Kidney (tissue), 22 donors: ENCODE measurements at places on chromosomes 7 and 10.

DNA sequence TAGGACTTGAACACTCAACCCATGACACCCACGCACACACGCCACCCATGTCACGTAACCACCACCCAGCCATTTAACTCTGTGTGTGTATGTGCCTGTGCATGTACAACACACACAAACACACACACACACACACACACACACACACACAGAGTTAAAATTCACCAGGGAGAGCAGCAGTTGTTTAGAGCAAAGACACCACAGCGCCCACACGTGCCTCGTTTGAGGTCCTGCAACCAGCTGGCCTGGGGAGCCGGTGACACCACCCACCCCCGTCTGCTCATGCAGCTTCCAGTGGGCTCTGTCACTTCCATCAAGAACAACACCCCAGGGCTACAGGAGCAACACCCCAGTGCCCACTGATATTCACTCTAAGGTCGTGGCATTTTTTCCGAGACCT lies 97.4 kb downstream of the ELFN1 start:
- DNase-seq = no peak

GRCh38 chr7:44576228-44576627 lies 2.5 kb upstream of the DDX56 start:
- no peak for DNase-seq

DNA sequence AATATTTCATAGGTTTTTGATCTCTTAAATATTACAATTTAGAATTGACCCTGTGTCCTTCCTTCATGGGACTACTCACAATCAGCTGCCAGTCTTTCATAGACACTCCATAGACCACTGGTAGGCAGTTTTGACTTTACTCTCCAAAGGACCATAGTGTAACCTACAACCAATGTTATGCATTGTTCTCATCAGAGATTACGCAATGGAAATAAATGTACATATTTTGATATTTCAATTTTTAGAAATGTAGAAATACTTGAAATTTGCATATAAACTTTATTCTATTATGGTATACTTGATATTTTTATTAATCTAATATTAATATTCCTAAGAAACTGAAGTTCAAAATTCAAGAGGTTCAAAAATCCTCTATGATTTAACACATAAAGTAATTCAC lies 446.4 kb upstream of the KCND2 start:
- DNase-seq = no peak

DNA sequence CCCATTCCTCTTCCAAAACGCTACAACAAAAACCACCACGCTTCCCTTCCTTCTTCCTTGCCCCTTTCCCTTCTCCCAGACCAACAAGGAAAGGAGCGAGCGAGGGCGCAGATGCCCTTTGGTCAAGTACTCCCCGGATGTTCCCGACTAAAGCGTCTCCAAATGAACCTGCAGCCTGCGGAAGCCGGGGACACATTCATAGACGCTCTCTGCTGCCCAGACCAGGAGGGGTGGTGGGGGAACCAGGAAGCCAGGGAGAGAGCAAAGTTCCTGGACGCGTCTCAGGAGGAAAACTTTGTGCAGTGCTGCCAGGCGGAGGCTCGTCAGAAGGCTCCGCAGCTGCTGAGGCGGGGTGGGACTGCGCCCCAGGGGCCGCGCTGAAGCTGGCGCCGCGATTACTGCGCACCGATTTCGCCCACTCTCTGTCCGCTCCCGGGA lies 754 bp downstream of the SEMA3D start:
- DNase-seq = peak; percentile 71

DNA sequence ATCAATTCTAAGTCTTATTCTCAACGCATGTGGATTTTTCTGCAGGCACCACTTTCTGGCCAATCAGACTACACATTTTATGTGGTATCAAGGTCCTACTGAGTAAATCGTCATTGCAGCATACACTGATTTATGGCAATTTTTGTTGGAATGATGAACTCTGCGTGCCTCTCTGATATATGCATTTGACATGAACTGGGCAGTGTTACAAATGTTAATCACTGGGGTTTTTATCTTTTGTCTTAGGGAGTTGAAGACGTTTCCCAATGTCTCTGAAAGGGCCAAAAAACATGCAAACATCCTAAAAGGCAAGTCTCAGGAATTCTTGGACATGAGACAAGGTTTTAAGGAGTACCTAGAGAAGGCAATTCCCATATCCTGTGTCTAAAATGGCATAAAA lies 809.5 kb upstream of the CELF2 start:
- no peak for DNase-seq

DNA sequence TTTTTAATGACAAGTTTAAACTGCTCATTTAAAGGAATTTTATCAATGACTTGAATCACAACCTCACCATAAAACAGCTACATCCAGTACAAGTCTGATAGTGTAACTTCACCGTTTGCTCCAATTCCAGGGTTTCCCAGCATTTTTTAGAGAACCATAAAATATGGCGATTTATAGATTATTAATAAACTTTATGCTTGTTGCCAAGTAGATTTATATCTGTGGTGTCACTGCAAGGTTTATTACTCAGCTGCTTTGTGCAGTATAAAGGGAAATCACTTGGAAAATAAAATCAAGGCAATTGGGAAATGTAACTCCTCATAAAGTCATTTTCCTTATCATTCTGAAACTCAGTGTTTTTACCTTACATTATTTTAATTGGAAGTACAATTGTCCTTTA lies 64.0 kb upstream of the ADAM12 start:
- DNase-seq = no peak

DNA sequence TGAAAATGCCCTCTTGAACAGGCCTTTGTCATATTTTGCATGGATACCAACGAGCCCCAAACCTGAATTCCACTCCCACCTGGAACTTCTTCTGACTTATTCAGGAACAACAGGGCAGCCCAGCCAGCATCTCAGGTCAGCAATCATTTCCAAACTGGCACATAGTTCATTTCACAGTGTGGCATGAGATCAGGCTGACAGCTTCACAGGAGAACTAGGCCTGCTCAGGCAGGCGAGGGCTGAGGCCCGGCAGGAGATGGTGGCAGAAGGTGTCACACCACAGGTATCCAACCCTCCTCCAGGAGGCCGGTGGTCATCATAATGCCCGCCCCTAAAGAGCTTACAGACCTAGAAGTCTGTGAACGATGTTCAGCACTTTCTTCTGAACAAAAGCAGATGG lies 42.5 kb downstream of the DENND11 start:
- no peak for DNase-seq

DNA sequence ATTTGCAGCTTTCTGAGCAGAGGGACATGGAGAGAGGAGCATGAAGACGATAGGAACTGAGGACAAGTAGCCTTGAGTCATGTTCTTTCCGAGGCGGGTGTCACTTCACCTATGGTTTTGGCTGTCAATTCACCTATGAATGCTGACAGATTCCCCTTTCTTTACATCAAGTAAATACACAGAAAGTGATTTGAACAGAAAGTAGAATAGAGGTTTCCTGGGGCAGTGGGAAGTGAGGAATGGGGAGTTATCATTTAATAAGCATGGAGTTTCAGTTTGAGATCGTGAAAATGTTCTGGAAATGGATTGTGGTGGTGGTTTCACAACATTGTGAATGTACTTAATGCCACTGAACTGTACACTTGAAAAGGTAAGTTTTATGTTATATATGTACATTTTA lies 138.4 kb upstream of the MDFIC start:
- DNase-seq = no peak

DNA sequence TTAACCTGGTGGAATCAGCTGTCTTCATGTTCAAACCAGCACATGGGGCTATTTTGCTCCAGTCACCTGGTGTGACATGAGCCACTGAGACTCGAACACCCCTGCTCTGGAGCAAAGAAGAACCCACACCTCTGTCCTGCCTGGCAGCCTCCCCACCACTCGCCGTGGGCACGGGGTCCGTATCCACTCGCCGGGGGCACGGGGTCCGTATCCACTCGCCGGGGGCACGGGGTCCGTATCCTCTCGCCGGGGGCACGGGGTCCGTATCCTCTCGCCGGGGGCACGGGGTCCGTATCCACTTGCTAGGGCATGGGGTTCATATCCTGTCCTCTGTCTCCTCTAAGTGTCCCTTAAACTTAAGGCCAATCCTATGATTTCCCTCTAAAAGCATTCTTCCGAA lies 558.7 kb downstream of the PTPRN2 start:
- DNase-seq = no peak

DNA sequence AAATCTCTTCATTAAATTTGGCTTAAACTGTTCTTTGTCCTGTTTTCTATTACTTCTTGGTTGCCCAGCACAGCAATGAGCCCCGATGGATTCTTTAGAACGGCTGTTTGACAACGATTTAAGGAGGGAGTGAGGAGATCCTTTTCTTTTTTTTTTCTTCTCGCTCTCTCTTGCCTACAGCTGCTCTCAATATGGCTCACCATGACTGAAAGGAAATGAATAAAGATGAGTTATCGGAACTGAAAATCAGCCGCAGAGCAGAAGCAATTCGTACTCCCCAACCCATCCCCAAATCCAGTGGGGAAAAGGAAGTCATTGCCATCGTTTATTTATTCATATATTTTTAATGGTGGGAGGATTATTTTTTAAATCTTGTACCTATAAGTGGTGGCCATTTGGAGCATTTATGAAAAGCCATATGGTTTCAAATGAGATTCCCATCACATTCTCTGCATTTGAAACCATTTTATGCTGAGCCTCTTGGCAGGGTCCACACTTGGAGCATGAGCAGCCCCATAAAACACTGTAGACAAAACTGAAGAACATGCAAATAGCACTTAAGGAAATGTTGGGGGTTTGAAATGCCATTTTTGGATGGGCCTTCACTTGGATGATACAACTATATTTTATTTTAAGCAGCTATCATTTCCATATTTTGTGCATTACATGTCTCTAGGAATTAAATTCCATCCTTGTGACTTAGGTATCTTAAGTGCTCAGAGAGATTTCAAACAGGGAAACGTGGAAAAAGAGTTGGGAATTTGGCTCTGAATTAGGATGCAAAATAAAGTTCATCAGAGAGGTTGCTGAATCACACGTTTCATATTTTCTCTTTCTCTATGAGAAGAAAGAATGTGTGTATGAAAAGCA lies 107.7 kb upstream of the FZD1 start:
- no peak for DNase-seq

GRCh38 chr7:157652161-157652953 lies 315.6 kb downstream of the DNAJB6 start:
- DNase-seq = no peak

GRCh38 chr7:102080019-102080433 lies 206.6 kb upstream of the SH2B2 start:
- DNase-seq = no peak

DNA sequence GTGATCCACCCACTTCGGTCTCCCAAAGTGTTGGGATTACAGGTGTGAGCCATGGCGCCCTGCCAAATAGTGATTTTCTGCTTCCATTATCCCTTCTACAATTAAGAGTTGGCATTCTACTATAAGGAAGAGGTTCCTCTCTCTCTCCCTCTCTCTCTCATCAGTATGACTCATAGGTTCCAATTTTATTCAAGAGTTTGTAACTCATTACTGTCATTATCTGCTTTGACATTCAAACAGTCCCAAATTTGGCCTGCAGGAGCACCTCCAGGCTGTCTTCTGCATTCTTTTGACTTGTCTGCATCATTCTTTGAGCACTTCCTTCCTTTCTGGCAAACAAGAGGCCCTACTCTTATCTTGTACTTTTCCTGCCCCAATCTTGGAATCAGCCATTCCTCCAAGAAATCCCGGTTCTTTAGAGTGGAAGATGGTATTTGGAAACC lies 33.2 kb upstream of the CALU start:
- DNase-seq = no peak

DNA sequence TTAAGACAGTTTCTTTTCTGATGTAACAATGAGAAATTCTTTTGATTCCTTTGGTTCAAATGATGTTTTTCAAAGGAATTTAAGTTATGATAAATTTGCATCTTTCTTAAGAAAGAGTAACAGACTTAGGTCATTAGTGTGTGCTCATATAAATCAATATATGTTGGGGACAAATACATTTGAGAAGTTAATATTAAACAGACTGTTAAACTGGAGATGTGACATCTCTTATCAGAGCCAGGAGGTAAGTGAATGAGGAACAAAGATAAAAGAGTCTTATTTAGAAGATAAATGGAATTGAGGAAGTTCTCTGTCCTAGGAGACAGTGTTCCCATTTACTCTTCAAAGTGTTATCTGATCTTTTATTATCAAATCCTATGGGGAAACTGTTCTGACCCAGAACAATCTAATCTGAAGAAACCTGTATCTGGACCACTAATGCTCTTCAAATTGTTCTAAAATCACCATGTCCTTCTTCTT lies 104.8 kb upstream of the LAMB4 start:
- no peak for DNase-seq

DNA sequence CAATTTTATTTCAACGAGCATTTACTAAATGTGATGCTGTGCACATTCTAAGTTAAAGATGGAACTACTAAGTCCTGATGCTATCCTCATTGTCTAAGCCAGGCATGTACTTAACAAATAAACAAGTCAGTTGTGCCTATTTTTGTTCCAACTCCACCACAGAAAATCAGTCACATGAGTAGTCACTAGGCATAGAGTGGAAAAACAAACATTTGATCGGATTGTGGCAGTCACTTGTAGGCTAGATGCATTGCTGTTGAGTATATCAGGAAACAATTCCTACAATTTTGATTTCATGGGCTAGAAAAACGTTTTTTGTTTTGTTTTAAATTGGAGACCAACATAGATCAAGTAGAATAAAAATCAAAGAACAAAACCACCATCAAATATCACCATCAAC lies 177.6 kb upstream of the SLC25A13 start:
- DNase-seq = no peak

GRCh38 chr7:116417593-116418345 lies 81.8 kb upstream of the CAV2 start:
- no peak for DNase-seq
